Activated T-cell treated with anti-CD3 and anti-CD28 coated beads, Interleukin-2, amount 50 U/mL, for 24 hours (primary cell): ENCODE measurements at places on chromosomes 6 and 20.

- H3K36me3 ChIP-seq, result no peaks in the 10 kb centered on the region
- H3K27ac ChIP-seq, result no peak overlapping the region
- no peak overlapping the region for H3K4me3 ChIP-seq
- H3K4me1 ChIP-seq, result no peaks in the 10 kb centered on the region
- no peak for DNase-seq
These were observed 95.9 kb downstream of the BMP2 start for GRCh38 chr20:6863355-6863754.

DNA sequence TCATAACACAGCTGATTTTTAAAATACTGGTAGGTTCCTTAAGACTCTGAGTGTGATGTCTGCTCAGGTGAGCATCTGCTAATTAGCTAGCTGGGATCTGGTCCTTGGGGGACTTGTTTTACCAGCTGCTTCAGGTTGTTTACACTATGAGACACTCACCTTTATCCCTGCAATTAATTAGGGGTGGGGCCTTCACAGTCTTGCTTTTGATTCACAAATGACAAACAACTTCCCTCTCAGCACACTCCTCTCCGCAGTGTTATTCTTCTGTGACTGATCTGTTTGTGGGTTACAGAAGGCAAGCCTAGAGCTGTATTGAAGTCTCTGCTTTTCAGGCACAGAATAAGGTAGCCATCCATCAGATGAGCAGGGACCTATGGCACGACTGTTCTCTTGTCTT lies 62.0 kb upstream of the CD83 start:
- no peak overlapping the region for H3K4me3 ChIP-seq
- peaks cover 25% of the 10 kb centered on the region for H3K27me3 ChIP-seq
- no peak for DNase-seq
- no peaks in the 10 kb centered on the region for H3K36me3 ChIP-seq
- H3K27ac ChIP-seq, result no peak overlapping the region
- no peaks in the 10 kb centered on the region for H3K4me1 ChIP-seq

DNA sequence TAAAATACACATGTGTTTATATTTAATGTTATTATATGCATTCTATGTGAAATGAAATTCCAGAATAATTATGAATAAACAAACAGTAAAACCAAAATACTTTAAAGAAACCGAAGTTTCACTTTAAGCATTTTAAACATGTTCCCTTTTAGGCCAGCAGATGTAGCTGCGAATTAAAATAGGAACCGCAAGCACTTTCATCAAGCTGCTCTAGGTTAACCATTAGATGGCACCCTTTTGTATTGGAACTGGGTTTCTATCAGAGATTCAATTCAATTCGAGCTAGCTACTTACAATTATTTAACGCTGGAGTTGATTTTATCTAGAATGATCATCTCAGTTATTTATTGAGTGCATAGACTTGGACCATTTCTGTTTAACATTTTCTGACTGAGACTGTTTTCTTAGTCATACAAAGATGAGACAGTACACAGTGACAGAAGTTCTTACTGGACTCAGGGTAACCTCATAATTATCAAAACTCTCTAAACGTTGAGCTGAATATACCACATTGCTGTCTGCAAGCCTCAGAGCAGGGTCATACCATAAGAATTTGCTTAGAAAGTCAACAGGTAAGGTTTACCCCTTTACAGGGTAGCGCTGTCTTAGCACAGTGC lies 8.5 kb downstream of the TMEM242 start:
- H3K4me1 ChIP-seq, result peaks cover 18% of the 10 kb centered on the region
- H3K27ac ChIP-seq, result no peak overlapping the region
- H3K4me3 ChIP-seq, result no peak overlapping the region
- peaks cover 63% of the 10 kb centered on the region for H3K36me3 ChIP-seq

GRCh38 chr20:467755-468154 lies 5.4 kb upstream of the TBC1D20 start:
- no peaks in the 10 kb centered on the region for H3K27me3 ChIP-seq
- H3K27ac ChIP-seq, result no peak overlapping the region
- peaks cover 6% of the 10 kb centered on the region for H3K4me1 ChIP-seq
- no peak for DNase-seq

DNA sequence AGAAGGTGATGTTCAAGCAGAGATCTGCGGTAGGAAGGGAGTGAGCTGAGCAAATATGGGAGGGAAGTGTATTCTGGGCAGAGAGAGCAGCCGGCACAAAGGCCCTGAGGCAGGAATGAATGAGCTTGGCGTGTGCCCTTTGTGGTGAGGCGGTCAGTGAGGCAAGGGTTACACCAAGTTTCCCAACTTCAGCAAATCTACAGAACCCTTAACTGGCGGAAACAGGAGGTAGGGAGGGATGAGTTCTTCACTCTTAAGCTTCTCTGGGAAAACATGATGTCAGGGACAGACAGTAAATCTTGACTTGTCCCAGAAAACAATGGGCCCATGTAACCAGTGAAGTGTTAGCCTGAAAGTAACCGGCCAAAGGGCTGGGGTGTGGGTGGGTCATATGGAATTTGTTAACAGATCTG lies 97.1 kb upstream of the PTPN1 start:
- DNase-seq, result no peak
- H3K27ac ChIP-seq, result no peak overlapping the region
- peaks cover 5% of the 10 kb centered on the region for H3K27me3 ChIP-seq
- no peak overlapping the region for H3K4me3 ChIP-seq
- H3K36me3 ChIP-seq, result no peaks in the 10 kb centered on the region
- no peaks in the 10 kb centered on the region for H3K4me1 ChIP-seq

DNA sequence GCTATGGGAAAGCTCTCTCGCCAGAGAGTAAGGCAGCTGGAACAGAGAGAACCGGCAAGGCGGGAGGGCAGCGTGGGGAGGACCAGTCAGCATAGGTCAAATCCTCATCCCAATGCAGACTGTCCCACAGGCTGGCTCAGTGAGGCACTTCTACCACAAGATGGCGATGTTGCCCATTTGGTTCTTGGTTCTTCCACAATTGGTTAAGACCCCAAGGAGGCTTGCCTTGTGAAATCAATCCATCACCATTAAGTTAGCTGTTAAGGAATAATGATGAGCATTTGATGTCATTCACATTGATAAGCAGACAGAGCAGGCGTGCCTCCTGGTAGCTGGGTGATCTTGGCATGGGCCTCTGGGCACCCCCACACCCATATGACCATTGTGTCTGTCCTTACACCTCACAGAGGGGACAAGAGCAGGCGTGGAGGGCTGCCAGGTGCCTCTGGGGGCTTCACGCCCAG lies 2.4 kb downstream of the CSTL1 start:
- no peaks in the 10 kb centered on the region for H3K27me3 ChIP-seq
- no peak overlapping the region for H3K27ac ChIP-seq
- no peaks in the 10 kb centered on the region for H3K4me1 ChIP-seq
- no peak overlapping the region for H3K4me3 ChIP-seq
- no peaks in the 10 kb centered on the region for H3K36me3 ChIP-seq

- H3K27ac ChIP-seq, result no peak overlapping the region
- H3K4me1 ChIP-seq, result peaks cover 4% of the 10 kb centered on the region
- no peak for DNase-seq
- no peaks in the 10 kb centered on the region for H3K27me3 ChIP-seq
These were observed 10.8 kb downstream of the ZKSCAN8 start for GRCh38 chr6:28152531-28152930.

DNA sequence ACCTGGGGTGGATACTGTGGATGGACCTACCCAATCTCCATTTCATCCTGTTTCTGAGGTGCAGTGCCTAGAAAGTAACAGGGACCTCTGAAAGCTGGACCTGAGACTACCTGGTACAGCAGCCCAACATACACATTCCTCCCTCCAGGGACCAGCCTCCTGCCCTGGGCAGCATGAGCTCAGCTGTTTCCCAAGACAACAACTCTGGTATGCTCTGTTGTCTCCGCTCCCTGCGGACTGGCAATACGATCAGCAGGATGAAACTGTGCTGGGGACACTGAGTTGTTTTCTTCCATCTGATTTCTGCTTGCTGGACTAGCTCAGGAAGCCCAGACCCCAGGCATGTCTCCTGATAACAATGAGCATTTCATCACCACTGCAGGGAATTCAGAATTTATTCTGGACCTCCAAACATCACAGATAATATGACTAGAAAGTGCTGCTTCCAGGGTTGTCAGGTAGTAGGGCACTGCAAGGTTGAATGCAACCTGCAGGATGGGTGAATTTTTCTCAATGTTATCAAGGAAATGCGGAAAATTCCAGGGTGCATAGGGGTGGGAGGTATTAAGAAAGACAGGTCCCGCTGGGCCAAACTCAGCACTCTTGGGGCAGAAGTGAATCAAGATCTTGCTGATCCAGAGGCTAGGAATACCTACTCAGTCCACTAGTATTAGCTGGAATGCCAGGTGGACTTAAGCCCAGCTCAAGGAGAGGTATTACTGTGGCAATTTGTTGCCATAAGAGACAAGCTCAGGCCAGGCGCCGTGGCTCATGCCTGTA lies 38.9 kb upstream of the SLC4A11 start:
- peaks cover 13% of the 10 kb centered on the region for H3K36me3 ChIP-seq
- no peak for DNase-seq
- no peaks in the 10 kb centered on the region for H3K27me3 ChIP-seq
- H3K27ac ChIP-seq, result no peak overlapping the region
- no peak overlapping the region for H3K4me3 ChIP-seq

- peaks cover 54% of the 10 kb centered on the region for H3K36me3 ChIP-seq
- H3K27me3 ChIP-seq, result no peaks in the 10 kb centered on the region
- peak overlapping the region; percentile 81 for H3K27ac ChIP-seq
These were observed 4.1 kb downstream of the DNAJC5 start for GRCh38 chr20:63898882-63899558.

- H3K36me3 ChIP-seq, result no peaks in the 10 kb centered on the region
- H3K4me3 ChIP-seq, result no peak overlapping the region
- H3K4me1 ChIP-seq, result peaks cover 35% of the 10 kb centered on the region
- no peaks in the 10 kb centered on the region for H3K27me3 ChIP-seq
- DNase-seq, result no peak
These were observed 19.7 kb downstream of the KLHL31 start for GRCh38 chr6:53645859-53646258.

DNA sequence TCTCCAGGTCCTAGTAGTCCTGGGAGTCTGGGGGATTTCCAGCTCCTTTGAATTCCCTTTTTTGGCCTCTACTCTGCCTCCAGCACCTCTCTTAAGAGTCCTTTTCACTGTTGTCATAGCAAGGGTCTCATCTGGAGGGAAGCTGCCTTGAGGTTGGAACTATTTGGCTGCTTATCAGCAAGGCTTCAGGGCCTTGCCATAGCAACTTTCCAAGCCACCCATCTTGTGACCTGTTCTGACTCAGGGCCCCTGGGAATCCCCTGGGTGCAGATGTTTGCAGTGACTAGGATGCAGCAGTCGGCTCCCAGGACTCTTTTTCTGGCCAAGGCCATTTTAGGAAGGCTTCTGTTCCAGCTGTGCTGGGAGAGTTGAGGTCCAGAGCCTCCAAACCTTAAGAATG lies 12.4 kb downstream of the PKIG start:
- H3K27ac ChIP-seq, result no peak overlapping the region
- H3K4me1 ChIP-seq, result peaks cover 14% of the 10 kb centered on the region
- no peaks in the 10 kb centered on the region for H3K36me3 ChIP-seq
- DNase-seq, result no peak
- no peak overlapping the region for H3K4me3 ChIP-seq
- H3K27me3 ChIP-seq, result no peaks in the 10 kb centered on the region

DNA sequence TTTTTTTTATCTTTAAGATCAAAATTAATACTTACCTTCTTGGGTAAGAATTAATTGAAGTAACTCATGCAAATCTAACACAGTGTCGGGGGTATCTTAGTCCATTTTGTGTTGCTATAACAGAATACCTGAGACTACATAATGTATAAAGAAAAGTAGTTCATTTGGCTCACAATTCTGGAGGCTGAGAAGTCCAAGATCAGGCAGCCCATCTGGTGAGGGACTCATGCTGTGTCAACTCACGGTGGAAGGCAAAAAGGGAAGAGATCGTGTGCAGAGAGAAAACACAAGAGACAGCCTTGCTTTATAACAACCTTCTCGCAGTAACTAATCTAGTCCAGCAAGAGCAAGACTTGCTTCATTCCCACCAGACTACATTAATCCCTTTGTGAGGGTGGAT lies 92.9 kb upstream of the VSTM2L start:
- H3K4me3 ChIP-seq, result no peak overlapping the region
- H3K27ac ChIP-seq, result no peak overlapping the region
- H3K4me1 ChIP-seq, result peaks cover 3% of the 10 kb centered on the region

- no peak overlapping the region for H3K4me3 ChIP-seq
- peak overlapping the region; percentile 24 for H3K27ac ChIP-seq
- H3K4me1 ChIP-seq, result peaks cover 71% of the 10 kb centered on the region
- no peaks in the 10 kb centered on the region for H3K27me3 ChIP-seq
- DNase-seq, result no peak
- H3K36me3 ChIP-seq, result peaks cover 25% of the 10 kb centered on the region
These were observed 23.6 kb downstream of the CDS2 start for GRCh38 chr20:5150226-5151076.

DNA sequence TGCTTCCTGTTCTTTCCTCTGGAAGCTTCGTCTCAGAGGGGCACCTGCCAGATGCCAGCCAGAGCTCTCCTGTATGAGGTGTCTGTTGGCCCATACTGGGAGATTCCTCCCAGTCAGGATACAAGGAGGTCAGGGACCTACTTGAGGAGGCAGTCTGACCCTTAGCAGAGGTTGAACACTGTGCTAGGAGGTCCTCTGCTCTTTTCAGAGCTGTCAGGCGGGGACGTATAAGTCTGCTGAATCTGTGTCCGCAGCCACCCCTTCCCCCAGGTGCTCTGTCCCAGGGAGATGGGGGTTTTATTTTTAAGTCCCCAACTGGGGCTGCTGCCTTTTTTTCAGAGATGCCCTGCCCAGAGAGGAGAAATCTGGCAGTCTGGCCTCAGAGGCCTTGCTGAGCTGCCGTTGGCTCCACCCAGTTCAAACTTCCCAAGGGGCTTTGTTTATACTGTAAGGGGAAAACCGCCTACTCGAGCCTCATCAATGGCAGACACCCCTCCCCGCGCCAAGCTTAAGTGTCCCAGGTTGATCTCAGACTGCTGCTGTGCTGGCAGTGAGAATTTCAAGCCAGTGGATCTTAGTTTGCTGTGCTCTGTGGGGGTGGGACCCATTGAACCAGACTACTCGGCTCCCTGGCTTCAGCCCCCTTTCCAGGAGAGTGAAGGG lies 326.7 kb downstream of the BCKDHB start:
- no peak overlapping the region for H3K27ac ChIP-seq
- H3K4me1 ChIP-seq, result no peaks in the 10 kb centered on the region
- no peaks in the 10 kb centered on the region for H3K36me3 ChIP-seq
- H3K4me3 ChIP-seq, result no peak overlapping the region
- H3K27me3 ChIP-seq, result no peaks in the 10 kb centered on the region

DNA sequence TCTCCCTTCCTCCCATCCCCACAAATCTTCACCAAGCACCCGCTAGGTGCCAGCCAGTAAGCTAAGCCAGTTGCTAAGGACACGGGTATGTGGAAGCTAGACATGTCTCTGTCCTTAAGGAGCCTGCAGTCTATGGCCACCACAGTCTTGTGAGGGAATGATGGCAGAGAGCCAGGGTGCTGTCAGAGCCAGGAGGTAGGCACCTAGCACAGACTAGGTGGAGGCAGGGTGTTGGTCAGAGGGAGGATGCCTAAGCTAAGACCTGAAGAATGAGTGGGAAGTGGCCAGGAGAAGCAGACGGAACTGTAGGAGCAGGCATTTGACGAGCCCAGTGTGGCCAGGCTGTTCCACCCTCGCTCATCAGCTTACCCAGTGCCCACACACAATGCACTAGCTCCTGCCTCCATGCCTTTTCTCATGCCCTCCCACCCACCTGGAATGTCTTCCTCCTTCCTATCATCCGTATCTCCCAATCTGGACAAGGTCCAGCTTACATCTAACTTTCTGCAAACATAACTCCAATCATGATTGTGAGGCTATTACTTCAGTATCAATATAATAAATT lies 125.6 kb downstream of the FOXC1 start:
- H3K36me3 ChIP-seq, result peaks cover 9% of the 10 kb centered on the region
- no peak overlapping the region for H3K4me3 ChIP-seq
- H3K27me3 ChIP-seq, result no peaks in the 10 kb centered on the region
- DNase-seq, result no peak
- no peaks in the 10 kb centered on the region for H3K4me1 ChIP-seq
